ENCODE measurements at places on chromosomes 16 and 17.

DNA sequence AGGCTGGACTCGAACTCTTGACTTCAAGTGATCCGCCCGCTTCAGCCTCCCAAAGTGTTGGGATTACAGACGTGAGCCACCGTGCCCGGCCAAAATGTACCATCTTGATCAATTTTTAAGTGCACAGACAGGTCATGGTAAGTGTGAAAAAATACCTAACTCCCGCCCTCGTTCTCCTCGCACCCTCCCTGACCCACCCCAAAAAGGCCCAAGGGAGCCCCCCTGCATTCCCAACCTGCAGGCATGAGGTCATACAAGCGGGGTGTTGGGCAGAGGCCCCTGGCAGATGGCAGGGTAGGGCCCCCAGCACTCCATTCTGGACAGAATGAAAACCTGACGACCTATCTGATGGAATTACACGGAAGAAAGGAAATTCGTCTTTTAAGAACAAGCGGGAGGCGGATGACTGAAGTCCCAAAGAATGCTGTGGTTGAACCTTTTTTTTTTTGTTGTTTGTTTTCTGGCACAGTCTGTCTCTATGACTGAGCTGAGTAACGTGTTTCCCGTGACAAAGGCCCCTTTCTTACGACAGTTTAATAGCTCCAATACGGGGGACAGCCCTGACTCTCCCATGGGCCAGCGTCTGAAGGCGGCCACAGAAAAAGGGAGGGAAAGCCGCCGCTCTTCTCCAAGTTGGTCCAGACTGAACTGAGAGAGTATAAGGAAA is 376.4 kb downstream of the SLC39A11 start:
- no peak for DNase-seq

DNA sequence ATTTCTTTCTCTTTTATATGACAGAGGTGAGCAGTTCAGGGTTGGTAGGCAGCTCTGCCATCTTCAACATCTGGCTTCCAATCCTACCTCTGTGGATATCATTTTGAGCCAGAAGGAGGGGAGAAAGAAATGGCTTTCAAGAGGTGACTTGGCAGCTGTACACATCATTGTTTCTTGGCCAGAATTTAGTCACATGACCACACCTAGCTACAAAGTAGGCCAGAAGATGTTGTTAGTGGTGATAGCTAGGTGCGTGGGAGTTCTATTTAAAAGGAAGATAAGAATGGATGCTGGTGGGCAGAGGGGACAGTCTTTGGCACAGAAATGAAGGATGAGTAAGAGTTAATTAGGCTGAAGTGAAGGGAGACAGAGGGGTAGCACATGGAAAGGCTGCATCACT is 29.2 kb upstream of the MPHOSPH6 start:
- no peak for DNase-seq

- DNase-seq, result no peak
These were observed 631 bp downstream of the TBL3 start for GRCh38 chr16:1972490-1972877.

- no peak for DNase-seq
These were observed 120.6 kb downstream of the USP22 start for GRCh38 chr17:20922128-20922670.

DNA sequence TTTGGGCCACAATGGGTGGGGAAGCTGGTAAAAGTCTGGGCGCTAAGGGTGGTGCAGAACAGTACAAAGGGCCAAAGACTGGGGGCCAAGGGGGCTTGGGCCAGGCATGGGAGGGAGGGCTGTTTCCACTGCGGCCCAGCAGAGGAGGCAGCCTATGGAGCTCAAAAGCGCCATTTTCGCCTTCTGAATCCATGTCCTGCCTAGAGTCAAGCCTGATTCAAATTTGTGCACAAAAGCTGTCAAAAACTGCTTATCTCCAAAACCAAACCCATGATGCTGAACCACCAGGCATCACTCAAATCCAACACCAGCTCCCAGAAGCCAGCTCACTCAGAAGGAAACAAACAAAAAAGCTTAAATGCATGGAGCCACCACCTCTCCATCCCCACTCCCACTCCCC is 16.0 kb downstream of the COG7 start:
- DNase-seq, result no peak

GRCh38 chr17:75712446-75712845 is 8.8 kb upstream of the ITGB4 start:
- no peak for DNase-seq

DNA sequence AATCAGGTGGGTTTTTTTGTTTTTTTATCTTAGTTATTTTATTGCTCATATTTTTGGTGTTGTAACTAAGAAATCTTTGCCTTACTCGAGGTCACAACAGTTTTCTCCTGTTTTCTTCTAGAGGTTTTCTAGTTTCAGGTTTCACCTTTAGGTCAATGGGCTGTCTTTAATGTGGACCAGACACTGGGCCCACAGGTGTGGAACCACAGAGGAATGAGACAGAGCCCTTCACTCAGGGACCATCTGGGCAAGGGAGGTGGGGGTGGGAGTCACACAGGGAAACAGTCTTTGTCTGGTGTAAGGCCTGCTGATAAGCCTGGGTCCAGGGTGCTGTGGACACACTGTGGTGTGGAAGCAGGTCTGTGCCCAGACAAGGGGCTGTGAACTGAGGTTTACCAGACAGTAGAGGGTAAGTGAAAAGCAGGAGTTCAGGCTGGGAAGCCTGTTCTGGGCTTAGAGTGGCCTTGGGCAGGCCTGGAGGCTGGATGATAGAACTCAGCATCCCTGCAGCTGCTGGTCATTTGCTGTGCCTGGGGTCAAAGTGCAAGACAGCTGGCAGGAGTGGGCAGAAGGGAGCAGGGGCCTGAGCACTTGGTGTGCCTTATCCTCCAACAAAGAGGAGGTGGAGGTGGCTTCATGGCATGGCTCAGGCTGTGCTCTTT is 75.6 kb downstream of the SPECC1 start:
- DNase-seq, result no peak

GRCh38 chr16:17510567-17510966 is 39.8 kb upstream of the XYLT1 start:
- no peak for DNase-seq

GRCh38 chr16:86041807-86042206 is 142.8 kb downstream of the IRF8 start:
- no peak for DNase-seq

- no peak for DNase-seq
These were observed 34.3 kb downstream of the C17orf75 start for GRCh38 chr17:32307658-32308057.

GRCh38 chr16:69773260-69773947 is 11.3 kb downstream of the WWP2 start:
- DNase-seq, result no peak

GRCh38 chr17:27407916-27408864 is 48.1 kb upstream of the KSR1 start:
- DNase-seq, result no peak

GRCh38 chr16:72938795-72939164 is 109.1 kb downstream of the ZFHX3 start:
- no peak for DNase-seq

GRCh38 chr16:53115773-53116172 is 61.0 kb downstream of the CHD9 start:
- DNase-seq, result no peak

DNA sequence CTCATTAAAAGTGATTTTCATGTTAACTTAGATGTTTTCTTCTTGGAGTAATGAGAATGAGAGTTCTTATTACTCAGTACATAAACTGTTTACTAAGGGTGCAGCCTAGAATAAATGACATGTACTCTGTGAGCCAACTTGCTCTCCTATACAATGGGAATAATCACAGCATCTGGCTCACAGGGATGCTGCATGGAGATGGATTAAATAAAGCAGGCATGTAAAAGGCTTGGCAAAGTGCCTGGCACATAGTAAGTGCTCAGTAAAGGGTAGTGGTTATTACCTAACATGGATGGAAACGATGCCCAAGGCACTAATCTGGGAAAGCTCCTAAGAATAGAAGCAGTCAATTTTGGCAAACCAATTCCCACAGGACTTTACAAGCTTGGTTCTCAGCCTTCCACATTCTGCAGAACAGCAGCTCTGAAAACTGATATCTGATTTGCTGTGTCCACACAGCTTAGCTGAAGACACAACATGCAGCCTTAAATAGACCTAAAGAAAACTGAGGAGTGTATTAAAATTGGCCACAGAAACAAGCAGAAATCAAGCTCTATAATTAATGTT is 176.1 kb downstream of the ABCC12 start:
- no peak for DNase-seq

DNA sequence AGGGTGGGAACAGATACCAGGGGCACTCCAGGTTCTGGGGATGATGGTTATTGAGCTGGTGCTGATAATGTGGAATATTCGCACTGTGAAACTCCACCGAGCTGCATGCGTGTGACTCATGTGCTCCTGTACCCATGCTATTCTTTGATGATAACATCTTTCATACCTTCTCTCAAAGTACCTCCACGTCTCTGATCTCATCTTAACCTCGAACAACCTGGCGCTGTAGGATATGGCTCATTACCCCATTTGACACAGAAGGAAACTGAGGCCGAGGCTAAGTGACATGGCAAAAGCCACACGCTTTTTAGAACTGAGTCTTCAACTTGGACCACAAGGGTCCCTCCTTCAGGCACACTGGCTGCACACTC is 30.2 kb upstream of the MRPS23 start:
- no peak for DNase-seq
